ENCODE measurements at places on chromosomes 7 and 10. TPM values are rescaled to one million over a fixed set of nuclear protein-coding genes. Genes with fewer than 3 reads are reported as not detected.

- no peak for DNase-seq
Observed at GRCh38 chr7:130429019-130429418, 11.8 kb downstream of the CEP41 start.

GRCh38 chr10:101272229-101272868, 43.1 kb upstream of the LBX1 start:
- DNase-seq = peak; percentile 49

DNA sequence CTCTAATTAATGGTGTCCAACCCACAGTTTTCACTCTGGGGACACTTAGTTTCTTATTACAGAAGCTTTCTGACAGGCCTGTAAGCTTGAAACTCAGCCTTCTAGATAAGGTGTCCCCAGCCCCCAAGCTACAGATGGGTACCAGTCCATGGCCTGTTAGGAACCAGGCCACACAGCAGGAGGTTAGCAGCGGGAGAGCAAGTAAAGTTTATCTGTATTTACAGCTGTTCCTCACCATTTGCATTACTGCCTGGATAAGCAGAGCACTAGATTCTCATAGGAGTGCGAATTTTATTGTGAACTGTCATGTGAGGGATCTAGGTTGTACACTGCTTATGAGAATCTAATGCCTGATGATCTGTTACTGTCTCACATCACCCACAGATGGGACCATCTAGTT, 93.7 kb downstream of the TMEM26 start:
- no peak for DNase-seq

- DNase-seq = no peak
Observed at GRCh38 chr7:22872096-22872807, 49.6 kb upstream of the TOMM7 start.

DNA sequence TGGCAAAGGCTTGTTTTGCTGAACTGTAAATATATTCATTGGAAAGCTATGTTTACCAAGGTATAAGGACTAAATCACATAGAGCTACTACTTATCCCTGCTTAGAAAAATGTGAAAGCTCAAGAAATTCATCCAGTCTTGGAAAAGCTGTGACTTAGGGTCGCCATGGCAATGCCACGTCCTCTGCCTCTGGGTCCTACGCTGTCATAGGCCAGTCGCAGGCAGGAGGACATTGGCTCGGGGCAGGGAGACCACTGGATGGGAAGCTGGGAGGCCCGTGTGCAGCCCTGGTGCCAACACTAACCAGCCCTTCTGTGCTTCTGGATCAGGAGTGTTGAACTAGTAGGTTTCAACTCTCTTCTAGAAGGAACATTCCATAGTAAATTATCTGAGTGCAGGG, 67.3 kb upstream of the PDZD8 start:
- DNase-seq = no peak

GRCh38 chr7:510782-511281, 8.8 kb downstream of the PDGFA start:
- no peak for DNase-seq

- peak; percentile 64 for DNase-seq
Observed at GRCh38 chr10:71213127-71213621, 804 bp downstream of the UNC5B start.

- DNase-seq = no peak
Observed at GRCh38 chr10:59967079-59967478, 60.7 kb upstream of the CCDC6 start.

DNA sequence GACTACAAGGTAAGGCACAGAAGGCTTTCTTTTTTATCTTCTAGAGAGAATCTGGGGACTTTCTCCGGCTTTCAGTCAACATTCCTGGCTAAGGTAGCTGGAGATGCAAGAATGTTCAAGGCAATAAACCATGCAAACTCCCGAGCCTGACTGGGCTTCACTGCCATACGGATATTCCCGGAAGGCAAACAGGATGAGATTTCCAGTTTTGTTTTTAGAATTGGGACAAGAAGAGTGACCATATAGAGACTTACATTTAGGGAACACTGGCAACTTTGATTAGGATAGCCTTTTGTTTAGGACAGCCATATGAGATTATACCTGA, 269 bp downstream of the CALD1 start:
- DNase-seq = no peak

DNA sequence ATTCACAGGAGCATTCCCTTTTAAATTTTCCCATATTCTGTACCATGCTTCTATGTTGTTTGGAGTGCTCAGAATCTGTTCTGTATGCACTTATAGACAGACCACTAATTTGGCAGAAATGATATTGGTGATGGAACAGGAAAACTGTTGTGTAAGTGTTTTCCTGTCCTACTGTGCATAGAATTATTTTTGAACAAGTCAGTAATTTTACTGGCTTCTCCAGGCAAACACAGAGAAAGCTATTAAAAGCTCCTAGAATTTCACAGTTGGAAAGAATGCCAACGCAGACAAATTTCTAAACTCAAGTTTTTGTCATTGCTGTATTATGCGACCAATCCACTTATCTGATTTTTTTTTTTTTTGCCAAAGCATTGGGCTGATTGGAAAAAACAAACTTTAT, 55.7 kb downstream of the ANKMY2 start:
- DNase-seq = no peak

- DNase-seq = no peak
Observed at GRCh38 chr10:6218692-6219493, 16.2 kb downstream of the PFKFB3 start.

GRCh38 chr7:30430276-30430675, 48.3 kb downstream of the NOD1 start:
- no peak for DNase-seq

DNA sequence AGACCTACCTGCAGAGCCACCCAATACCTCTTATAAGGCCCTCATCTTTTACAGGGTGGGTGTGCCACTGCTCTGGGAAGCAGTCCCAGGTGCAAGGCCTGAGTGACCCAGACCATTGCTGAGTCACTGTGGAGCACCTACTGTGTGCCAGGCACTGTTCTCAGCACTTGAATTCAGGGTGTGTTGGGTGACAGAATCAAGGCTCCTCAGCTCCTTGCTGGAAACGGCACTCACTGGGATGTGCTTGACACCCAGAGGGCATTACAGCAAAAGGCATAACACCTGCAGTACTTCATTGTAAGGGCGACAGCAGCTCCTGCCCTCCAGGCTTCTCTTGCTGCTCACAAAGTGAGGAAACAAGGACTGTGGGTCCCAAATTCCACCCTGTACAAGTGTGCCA, 7.1 kb downstream of the CAMK2B start:
- DNase-seq = no peak

GRCh38 chr7:96739167-96739566, 29.5 kb upstream of the SEM1 start:
- DNase-seq = no peak

EPO gene
- polyA plus RNA-seq = not detected

BLNK gene
- 3.4 TPM for polyA plus RNA-seq

PIP4K2A gene
- polyA plus RNA-seq = 19.9 TPM

LIPK gene
- not detected for polyA plus RNA-seq

MPLKIP gene
- 20.4 TPM for polyA plus RNA-seq

PAPOLB gene
- 0.04 TPM for polyA plus RNA-seq

TCERG1L gene
- polyA plus RNA-seq = 0.36 TPM

TMEM60 gene
- 11.3 TPM for polyA plus RNA-seq

LAMB4 gene
- polyA plus RNA-seq = 0.70 TPM

IDI2 gene
- polyA plus RNA-seq = not detected

TUBAL3 gene
- polyA plus RNA-seq = not detected

PLOD3 gene
- 48.7 TPM for polyA plus RNA-seq

MTERF1 gene
- 8.4 TPM for polyA plus RNA-seq

Measured in hindlimb muscle (tissue), 1 donor.